ENCODE measurements at places on chromosomes 6 and 20.

DNA sequence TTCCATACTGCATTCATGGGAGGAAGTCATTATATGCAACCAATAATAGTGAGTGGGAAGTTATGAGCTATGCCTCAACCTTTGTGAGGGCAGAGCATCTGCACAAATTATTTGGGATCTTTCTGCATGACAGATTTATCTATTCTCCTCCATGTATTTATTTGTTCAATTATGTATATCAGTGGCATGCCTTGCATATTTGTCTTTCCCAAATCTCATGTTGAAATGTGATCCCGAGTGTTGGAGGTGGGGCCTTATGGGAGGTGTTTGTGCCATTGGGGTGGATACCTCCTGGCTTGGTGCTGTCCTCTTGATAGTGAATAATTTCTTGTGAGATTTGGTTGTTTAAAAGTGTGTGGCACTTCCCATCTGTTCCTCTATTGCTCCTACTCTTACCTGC, 1246.0 kb upstream of the CITED2 start:
- DNase-seq, result no peak

DNA sequence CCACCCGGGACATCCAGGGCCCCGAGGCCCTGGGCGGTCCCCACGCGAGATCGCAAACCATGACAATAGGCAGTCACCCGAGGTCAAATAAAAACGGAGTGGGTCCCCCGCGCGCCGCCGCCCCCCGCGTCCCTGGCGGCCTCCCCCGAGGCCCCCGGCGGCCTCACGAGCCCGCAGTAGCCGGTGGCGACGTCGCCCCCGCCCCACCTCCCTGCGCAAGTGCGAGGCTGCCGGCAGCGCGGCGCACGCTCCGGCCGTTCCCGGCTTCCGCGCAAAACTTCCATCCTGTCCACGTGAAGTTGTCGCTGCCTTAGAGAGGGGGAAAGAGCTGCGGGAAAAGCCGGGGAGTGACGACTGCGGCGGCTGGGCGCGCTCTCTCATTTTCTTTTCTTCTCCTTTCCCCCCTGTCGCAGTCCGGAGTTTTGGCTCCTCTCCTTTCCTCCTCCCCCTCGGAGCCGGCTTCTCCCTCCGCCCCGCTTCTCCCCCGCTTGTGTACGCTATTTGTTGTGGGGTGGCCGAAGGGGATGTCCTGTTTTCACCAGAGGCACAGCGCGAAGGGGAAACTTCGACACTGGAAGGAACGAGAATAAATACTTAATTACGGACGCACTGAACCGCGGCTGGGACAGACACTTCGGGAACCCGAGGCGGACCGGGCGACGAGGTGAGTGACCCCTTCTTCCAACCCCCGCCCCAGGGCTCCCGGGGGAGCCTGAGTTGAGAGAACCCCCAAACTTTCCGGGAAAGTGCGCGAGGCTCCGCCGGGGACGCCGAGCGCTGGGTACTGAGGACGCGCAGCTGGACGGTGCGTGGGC, at the start of gene EYA4:
Gene EYA4, plus strand, starts transcription at position 272 of the 815 bp plus-strand sequence. CDS start 33,424 bp downstream, outside the sequence.
- no peak for DNase-seq

DNA sequence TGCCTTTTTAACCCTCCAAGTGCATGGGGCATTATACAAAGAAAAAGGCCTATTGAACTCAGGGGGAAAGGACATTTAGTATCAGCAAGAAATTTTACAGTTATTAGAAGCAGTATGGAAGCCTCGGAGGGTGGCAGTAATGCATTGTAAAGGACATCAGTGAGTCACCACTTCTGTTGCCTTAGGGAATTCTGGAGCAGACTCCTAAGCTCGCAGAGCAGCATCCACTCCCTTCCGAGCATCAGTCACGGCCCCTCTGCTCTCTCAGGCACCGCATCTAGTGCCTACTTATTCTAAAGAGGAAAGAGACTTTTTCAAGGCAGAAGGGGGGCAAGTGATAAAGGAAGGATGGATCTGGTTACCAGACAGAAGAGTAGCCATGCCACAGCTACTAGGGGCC, 296.5 kb downstream of the RNGTT start:
- no peak for DNase-seq

DNA sequence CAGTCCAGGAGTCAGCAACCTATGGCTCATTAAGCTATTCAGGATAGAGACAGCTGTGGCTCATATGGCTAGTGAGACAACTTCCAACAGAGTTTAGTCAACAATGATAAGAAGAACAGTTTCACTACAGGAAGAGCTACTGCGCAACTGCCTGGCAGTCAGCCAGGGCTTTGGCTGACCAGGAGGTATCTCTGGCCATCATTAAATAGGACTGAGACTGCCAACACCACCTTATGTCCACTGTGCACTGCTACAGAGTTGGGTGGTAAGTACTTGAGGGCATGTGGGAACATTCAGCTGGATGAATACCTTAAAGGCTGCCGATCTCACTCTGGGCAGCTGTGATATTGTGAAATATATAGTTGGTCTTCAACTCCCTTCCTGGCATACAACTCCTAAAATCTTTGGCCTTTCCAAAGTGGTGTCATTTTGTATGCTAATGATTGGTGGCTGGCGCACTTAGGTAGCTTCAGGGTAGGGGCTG, 52.2 kb upstream of the FAM83C start:
- no peak for DNase-seq

DNA sequence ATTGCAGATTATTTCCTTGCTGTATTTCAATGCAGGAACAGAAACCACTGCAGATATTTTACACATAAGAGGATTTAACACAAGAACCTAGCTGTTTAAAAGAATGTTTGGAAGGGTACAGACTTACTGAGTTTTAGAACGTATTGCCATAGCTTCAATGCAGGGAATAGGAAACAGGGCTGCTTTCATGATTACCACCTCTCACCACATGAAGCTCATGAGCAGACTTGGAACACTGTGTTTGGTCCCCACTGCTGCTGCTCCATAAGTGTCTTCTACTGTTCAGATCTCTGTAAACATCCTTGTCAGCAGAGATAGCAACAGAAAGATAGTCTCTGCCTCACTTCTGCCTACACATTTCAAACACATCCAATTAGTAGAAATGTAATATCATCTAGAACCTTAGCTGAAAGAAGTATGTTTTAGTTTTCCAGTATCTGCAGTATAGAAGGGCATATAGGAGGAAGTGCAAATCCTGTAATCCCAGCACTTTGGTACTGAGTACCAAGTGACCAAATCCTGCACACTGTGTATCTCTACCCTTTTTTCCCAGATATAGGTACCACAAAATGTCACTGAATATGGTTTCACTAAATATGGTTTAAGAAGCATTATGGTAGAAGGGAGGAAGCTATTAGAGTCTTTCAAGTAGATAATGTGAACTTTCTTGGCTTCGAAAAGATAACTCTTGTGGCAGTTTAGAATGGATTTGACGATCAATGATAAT, 51.9 kb downstream of the STXBP5 start:
- DNase-seq, result no peak

DNA sequence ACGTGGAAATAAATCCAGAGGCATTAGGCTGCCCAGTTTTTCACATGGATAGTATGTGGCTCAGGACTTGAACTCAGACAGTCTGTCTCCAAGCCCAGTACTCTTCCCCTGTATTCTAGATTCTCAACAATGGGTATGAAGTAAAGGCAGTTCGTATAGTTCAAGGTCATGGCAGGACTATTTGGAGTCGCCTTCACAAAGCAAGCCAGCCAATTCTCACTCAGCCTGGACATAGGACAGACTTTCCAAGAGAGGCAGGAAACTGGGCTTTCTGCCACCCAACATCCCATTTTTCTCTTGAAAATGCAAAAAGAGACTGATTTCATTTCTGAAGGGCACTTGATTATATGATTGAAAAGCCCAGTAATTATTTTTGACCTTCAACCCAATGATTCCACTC, 111.0 kb downstream of the EDN1 start:
- no peak for DNase-seq

GRCh38 chr6:94862112-94862511, 715.2 kb upstream of the MANEA start:
- DNase-seq, result no peak

- no peak for DNase-seq
Observed at GRCh38 chr20:32521780-32522525, 63.2 kb downstream of the NOL4L start.

DNA sequence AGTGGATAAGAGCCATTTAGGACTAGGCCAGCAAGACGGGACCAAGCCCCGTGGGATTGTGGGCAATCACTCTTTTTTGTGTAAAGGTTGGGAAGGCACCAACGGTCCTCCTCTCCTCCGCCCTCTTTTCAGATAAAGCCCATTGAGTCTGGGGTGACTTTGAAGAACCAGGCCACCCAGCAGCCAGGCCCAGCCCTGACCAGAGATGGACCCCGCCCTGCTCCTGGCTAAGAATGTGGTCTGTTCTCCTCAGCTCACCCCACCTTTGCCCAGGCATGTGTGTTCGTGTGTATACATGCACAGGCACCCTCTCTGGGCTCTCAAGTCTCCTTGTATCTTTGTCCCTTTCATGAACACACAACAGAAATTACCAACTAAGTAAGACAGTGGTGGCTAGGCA, 9.1 kb downstream of the SDC4 start:
- DNase-seq, result no peak

DNA sequence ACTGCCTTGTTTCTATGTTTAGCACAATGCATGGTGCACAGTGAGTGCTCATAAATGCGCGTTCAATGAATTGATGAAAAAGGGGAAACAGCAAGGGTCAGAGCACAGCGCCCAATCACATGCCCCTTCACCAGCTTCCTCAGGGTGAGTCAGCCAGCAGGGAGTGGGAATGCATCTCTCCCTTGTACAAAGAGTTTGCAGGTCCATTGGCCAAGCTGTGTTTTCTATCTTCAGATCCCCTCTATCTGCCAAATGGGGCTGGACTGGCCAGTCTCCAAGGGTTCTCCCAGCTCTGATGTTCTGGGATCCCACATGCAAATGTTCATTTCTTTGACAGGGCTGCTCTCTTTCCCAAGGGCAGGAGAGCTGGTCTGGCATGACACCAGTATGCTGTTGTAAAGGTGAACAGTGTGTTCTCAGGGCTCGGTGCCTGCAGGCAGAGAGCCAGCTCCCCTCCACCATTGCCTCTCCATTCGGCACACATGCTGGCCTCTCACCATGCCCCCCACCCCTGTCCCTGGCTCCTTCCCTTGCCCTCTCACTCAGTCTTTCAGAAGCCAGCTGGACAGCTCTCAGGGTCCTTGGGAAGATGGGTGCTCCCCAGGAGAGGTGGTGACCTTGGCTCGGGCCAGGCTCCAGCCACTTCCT, 25.0 kb downstream of the ANGPT4 start:
- no peak for DNase-seq

DNA sequence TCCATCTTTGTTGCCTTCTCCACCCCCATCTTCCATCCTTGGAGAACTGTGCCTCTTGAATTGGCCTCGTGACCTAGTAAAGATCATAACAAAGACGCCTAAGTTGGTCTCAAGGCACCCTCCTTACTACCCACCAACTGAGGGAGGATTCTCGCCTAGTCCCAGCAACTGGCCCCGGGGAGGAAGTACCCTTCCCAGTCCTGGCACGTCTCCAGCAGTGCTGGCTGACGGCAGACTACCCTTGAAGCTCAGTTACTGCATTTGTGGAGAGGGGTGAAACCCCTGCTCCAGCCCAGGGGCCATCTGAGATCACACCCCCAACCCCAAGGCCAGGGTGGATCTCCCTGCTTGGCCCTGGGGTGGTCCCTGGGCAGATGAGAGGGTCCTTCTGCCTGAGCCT, 2.1 kb upstream of the OSBPL2 start:
- DNase-seq, result no peak

DNA sequence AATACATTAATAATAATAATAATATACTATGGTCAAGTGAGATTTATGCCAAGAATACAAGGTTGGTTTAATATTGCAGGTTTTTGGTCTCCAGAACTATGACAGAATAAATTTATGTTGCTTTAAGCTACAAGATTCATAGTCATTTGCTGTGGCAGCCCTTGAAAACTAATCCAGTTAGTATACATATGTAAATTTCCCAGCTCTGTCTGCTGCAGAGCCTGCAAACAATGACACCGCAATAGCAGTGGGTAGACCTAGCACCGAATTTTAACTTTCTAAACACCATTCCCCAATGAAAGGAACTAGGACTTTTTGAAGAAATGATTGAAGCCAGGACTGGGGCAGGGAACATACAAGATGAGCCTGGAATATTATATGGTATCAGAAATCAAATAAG, 647.7 kb upstream of the NRSN1 start:
- no peak for DNase-seq

DNA sequence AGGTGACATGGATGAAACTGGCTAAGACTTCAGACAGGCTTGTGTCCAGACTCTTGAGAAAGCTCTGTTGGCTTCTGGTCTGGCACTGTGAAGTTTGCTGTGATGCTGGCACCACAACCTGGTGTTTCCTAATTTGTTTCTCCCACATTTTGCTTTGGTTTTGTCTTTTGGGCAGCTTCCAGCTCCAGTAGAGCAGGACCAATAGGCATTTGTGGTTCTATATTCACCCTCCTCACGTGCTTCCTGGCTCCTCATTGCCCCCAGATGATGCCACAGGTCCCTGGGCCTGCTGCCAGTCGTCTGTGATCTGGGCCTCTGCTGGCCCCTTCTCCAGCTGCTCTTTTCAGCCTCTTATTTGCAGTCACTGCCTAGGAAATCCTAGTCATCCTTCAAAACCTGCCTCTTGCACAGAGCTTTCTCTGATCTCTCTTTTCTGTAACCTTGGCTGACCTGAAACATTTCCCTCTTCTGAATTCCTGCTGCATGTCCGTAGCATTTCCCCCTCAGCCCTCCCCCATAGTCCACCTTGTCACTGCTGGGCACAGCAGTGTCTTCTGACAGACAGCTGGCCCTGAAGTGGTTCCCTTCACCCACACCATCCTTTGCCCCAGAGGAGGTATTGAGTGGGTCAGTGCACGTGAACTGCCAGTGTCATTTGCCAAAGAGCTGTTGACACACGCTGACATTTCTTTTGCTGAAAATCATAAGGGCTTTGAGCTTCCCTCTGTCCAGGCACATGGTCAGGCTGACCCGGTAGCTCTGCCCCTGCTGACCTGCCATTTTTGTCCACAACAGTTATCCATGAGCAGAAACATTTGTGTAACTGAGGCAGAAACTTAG, 63.0 kb downstream of the PTPN1 start:
- DNase-seq, result no peak

DNA sequence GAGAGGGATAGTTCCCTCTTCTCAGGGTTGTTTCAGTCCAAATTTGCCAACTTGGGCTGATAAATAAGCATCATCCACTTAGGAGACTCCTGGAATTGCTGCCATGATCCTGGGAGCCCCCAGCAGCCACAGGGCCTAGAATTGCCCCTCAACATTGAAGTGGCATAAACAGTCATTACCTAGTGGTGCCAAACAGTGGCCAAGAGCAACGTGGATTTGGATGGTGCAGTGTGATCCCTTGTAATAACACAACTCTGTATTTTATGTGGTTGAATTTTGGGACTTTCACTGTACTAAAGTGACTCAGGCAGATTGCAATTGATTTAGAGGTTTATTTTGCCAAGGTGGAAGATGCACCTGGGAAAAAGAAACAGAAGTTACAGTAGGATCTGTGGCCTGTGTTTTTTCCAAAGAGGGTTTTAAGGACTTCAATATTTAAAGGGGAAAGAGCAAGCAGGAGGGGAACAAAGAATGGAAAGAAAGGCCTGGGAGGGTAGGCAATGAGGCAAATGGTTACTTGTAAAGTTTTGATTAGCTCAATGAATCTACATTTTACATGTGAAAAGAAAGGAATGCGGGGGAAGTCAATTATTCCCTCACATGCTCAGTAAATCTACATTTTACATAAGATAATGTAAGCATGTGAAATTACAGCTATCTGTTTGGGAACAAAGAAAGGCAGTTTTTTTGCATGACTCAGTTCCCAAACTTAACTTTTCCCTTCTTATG, 168.0 kb upstream of the NOX3 start:
- no peak for DNase-seq

- DNase-seq, result no peak
Observed at GRCh38 chr20:46963196-46963529, 68.5 kb downstream of the EYA2 start.

- no peak for DNase-seq
Observed at GRCh38 chr20:47854687-47855212, 69.5 kb upstream of the SULF2 start.
